Activated effector memory CD4-positive, alpha-beta T cell treated with Interleukin-2 at 50 U/mL for 16 hours (primary cell): ENCODE measurements at places on chromosomes 5 and 9.

GRCh38 chr5:9619331-9620092, 10.6 kb downstream of the TAS2R1 start:
- DNase-seq, result no peak

DNA sequence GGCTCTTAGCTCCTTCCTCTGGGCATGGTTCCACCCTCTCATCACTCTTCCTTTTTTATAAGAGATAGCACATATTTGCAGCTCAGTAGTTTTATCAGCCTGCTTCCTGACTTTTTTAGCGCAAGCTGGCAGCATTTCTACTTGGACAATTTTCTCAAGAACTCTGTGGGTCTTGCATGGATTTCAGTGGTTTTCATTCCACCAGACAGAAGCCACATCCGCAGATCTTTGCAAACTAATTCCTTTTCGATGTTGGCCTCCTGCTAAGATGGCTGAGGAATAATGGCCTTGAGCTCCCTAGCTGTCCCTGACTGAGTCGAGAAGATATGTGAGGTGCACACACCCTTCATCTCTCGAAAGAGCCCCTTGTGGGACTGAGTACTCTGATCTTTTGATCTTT, 49.5 kb downstream of the GALNT12 start:
- DNase-seq, result no peak

DNA sequence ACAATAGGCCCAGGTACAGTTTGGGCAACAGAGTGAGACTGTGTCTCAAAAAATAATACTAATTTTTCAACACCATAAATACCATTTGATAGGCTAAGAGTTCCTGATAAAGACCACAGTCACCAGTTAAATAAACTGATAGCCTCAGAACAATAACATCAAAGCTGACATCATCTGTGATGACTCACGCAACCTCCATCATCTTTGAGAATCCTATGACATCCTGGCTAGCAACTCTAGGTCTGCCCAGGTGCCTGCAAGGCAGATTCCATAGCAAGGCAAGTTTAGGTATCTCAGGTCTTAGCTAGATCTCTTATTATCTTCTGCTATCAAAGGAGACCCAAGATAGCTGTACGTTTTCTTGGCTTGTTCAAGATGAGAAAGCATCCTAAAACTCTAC, 30.5 kb upstream of the UBAP2 start:
- no peak for DNase-seq

GRCh38 chr9:77725820-77726219, 77.7 kb upstream of the GNA14 start:
- DNase-seq, result no peak

- no peak for DNase-seq
Measured at GRCh38 chr5:140049205-140049604, 6.1 kb upstream of the NRG2 start.

- DNase-seq, result no peak
Measured at GRCh38 chr9:35603506-35603985, 1.5 kb upstream of the TESK1 start.

DNA sequence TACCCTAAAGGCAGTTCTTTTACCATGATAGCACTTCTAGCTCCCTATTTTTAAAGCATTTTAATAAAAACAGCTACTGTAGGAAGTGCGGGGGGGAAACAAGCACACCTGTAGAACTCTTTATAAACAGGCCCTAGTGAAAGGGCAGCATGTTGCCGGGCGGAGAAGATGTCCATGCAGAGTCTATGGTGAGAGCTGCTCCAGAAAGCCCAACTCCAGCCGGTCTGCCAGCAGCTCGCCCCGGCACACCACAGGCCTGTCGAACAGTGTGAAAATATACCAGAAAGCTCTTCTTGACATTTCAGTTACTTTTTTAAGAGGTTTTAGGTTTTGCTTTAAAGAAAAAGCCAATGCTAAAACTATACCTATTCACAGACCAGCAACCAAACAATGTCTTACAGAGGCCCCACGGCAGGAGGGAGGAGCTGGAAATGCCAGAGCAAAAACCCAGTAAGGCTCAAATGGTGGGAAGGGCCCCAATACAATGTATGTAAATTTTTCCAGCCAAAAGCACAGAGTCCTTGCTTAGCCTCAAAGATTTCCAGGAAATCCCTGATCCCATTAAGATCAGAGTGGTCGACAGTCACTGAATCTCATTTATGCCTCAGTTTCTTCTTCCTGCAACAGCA, 121.2 kb downstream of the SAXO1 start:
- no peak for DNase-seq

DNA sequence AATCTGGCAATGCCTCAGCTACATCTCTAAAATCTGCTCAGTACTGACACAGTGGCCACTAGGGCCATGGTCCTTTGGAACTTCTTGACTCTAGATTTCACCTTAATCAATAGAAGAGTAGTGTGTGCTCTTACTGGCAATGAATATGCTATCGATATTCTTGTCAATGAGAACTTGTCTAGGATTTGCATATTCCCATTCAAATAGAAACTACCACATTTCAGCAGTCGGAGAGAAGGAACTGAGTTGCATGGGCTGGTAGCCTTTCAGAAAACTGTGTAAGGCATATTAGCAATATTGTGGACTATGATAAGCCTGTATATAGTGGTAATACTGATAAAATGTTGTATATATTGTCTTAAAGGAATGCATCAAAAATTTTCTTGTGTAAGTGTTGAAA, 45.3 kb upstream of the NAA35 start:
- no peak for DNase-seq

DNA sequence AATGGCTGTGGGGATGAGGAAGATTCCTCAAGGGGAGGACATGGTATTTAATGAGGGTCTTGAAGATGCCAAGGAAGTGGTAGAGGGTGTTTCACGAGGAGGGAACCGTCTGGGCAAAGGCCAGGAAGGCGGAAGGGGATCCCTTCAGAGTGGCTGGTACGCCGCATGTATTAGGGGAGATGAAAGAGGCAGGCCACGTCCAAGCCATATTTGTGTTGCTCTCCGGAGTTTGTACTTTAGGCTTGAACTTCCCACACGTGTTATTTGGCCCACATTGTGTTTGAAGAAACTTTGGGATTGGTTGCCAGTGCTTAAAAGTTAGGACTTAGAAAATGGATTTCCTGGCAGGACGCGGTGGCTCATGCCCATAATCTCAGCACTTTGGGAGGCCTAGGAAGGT, 1.2 kb downstream of the FXN start:
- DNase-seq, result no peak

DNA sequence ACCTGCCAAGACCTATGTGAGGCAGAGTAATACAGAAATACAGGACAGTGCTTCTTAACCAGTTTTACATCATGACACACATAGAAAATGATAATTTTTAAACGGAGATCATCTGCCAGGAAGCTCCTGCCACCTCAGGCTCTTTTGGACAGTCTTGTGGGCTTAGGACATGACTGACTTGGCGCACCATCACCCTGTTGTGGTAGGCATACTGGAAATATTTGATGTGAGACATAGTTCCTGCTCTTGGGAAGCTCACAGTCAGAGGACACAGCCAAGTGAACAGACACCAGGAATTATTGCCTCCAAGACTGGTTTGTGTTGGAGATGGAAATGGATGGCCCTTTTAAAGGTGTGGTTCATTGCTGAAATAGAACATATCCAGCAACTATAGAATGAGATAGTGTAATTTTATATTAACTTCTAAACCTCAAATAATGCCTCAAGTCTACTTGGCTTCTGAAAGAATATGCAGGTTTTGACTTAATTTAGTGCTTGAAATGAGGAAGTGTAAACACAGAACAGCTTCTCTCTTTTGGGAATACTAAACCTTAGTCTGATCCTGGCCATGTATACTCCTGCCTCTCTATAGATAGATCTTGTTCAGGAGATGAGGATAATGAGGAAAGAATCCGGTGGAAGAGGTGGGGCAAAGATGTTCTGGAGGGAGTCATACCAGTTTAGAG, 19.7 kb downstream of the CPEB4 start:
- no peak for DNase-seq

GRCh38 chr9:109537288-109537687, 39.2 kb upstream of the PTPN3 start:
- no peak for DNase-seq

GRCh38 chr5:39009280-39009679, 64.9 kb downstream of the RICTOR start:
- no peak for DNase-seq

GRCh38 chr9:127014216-127014909, 99.8 kb downstream of the RALGPS1 start:
- DNase-seq, result no peak

- no peak for DNase-seq
Measured at GRCh38 chr5:128290152-128290858, 206.7 kb downstream of the SLC12A2 start.

GRCh38 chr5:152144556-152144955, 219.9 kb upstream of the GLRA1 start:
- no peak for DNase-seq

GRCh38 chr9:36770025-36770424, 197.3 kb downstream of the MELK start:
- DNase-seq, result no peak

GRCh38 chr5:125006011-125006685, 259.7 kb upstream of the ZNF608 start:
- DNase-seq, result no peak

DNA sequence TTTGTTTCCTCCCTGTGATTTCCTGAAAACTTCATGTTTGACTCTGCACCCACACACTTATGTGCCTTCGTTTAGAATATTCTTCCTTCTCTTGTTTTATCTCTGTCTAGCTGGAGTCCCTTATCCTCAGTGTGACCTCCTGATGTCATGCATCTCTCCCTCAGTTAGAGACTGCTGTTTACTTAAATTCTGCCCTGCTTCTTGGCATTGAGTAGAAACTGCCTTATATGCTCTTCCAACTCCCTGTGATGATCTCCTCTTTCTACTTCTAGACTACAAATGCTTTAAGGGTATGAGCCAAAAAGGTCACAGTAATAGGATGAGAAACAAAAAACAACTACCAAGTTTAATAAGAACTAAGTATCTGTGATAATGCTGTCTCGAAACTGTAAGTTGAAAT, 12.2 kb downstream of the FGF10 start:
- DNase-seq, result no peak

DNA sequence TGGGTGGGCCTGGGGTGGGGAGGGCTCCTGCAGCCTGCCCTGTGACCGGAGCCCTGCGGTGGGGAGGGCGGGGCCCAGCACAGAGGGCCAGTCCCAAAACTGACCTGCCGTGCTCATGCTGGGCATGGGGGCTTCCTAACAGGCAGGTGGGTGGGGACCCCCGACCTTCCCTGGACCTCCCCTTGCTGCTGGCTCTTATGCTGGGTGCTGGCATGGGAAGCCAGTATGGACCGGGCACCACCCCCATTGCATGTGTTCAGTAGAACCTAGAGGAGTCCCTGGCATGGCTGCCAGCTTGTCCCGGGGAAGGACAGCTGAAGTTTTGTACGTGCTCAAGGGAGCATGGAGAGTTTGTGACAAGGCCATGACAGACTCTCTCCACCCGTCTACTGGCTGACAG, 37.1 kb downstream of the WNK2 start:
- no peak for DNase-seq

DNA sequence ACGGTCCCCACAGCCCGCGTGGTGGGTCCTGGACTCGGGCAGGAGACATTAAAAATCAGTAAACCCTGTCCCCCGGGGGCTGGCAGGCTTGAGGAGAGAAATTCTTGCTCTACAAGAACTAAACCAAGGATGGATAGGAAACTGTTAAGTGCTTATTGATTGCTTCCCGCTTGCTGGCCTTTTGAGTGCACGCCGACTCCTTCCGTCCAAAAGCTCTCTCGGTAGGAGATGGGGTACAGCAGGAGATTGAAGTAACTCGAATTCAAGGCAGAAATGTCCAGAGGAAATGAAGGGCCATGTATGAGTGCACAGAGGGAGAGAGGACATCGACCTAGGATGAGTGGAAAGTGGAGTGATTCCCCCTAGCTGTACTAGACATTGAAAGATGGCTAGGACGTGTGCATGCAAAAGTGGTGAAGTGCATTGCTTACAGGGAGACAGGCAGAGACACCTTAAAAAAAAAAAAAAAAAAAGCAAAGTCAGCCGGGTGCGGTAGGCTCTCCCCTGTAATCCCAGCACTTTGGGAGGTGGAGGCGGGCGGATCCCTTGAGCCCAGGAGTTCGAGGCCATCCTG, 923 bp downstream of the RECK start:
- DNase-seq, result no peak

- no peak for DNase-seq
Measured at GRCh38 chr9:126869368-126869767, 8.9 kb downstream of the ZBTB34 start.

- no peak for DNase-seq
Measured at GRCh38 chr9:131734165-131734610, 5.7 kb downstream of the RAPGEF1 start.

DNA sequence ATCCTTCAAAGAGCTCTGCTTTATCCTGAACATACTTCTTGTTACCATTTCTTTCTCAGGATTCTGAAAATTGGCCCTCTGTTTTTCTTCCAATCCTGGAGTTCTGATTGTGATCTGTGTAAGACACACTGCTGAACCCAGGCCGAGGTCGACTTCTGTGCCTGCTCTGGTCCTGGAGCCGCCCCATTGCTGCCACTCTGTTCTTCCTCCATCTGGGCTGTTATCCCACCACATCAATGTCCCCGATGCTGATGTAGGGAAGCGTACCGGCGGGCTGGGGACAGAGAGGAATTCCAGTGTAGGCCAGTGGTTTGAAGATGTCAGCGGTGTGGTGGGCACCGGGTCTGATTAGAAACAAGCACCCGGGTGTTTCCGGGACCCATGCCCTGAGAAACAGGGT, 102.5 kb downstream of the LIFR start:
- DNase-seq, result no peak

- no peak for DNase-seq
Measured at GRCh38 chr5:96326902-96327301, 106.1 kb downstream of the PCSK1 start.

DNA sequence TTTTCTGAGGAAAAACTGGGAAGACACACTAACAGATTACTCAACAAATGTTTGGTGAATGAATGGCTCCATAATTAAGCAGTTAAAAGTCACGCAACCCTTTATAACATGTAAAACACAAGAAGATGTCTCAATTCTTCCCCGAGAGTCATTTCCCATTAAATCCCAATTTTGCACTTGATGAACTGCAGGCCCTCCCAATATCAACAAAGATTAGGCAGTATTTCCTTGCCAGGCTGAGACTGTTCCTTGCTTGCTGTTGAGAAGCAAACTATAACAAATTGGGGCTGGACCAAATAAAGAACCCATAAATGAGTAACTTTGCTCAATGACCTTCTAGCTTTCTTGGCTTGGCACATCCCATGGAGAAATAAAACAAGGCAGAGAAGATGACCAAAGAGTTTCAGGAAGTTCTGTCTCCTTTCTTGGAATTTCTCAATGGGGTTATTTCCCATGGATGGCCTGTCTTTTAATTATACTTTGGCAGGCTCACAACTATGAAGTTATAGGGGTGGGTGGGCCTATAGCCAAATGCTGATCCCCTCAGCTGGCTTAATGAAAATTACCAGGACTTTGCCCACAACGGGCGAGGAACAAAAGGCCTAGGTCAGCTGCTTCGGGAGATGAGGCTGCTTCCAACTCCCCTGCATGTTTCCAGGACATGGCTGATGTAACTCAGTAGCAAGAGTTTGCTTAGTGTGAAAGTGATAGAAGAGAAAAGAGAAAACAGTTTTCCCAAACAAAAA, 243.1 kb upstream of the RFX3 start:
- DNase-seq, result no peak

DNA sequence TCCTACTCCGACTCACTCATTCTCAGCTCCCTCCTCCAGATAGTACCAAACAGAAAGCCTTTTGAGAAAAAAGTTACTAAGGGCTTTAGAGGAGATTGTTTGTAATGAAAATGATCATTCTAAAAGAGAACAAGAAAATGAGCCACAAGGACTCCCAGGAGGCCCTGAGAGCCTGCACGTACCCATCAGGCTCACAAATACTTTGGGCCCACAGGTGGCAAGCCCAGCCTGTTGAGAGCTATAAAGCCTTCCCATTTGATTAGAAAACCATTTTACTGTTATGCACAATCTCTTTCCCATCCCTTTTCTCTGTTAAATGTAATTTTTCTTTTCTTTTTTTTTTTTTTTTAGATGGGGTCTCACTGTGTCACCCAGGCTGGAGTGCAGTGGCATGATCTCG, 136.1 kb downstream of the LHFPL2 start:
- DNase-seq, result no peak
